Cerebellar cortex (tissue), 1 donor: ENCODE measurements at places on chromosomes 3 and 15.
A peak's percentile ranks its signal among the peaks of the same experiment; 100 is the strongest.

DNA sequence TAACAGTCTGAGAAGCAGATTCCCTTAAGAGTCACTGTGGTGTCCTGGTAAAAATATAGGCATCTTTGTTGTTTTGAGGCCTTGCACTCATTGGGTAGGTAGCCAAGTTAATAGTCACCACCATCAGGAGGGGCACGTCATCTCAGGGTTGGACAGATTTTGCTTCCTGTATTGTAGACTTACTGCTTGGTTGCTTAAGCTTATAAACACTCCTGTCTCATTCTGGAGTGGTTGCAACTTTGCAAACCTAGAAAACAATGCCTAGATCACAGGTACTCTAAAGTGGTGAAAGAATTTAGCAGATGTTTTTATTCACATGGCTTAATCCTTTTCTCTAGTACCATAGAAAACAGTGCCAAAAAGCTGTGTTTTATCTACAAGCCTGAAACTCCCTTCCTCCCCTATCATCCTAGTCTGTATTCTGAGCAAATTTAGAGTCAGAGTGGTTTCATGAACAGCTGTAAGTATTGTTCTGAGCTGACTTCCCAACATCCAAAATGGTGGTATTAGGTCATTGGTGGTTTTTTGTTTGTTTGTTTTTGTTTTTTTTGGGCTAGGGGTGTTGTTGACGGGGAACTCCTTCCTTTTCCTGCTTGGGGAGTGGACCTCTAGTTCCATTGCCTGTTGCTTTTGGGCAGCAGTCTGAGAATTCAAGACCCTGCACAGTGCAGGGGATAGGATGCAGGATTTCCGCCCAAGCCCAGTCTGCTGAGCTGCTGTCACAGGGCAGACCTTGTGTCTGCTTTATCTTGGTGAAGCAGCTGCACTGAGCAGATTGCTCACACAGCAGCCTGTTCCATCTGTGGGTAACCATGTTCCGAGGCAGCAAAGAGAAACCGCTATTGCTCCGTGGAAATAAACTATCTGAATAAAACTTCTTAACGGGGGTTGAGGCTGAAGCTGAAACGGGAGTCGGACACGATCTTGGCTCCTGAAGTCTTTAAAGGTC, 202.0 kb downstream of the AKAP13 start:
- no peak for DNase-seq

GRCh38 chr3:170420307-170420821, 1.7 kb downstream of the CLDN11 start:
- no peak for DNase-seq

- no peak for DNase-seq
These were observed 14.0 kb downstream of the CHD2 start for GRCh38 chr15:92914103-92914499.

DNA sequence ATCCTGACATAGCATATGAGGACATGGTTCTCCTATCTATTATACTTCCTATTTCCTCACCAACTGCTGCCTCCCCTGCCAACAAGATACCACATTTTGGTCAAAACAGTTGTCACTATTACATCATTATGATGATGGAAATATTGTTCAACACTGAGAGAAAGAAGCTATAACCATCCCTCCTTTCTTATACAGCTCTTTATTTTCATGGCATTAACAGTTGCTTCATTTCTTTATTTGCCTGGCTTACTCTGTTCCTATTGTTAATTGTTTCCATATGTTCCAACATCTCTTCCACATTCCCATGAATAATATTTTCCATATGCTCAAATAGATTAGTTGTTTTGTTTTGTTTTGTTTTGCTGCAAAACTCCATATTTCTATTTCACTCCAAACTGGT, 40.8 kb upstream of the FILIP1L start:
- DNase-seq: no peak

DNA sequence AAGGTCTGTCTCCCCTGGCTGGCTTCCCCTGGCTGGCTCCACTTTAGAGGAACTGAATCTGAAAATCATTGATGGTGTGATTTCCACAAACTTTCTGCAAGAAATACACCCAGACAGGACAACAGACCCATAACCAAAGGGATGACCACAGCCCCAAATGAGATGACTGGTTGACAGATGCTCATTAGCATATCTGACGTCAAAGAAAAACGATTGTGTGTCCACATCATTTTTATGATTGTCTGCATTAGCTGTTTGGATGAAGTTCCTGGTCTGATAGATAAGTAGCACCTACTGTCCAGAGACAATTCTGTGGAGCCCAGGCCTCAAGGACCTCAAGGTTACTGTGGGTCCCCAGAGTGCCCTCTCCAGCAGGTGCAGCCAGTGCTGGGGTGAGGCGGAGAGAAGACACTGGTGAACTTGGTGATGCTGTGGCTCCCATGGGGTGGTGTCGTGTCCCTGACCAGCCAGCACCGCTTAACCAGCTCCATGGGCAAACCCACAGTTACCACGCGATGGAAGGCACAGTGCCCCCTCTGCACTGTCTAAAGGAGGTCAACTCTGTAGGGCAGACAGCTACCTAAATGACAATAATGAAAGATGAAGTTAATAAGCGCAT, 127.4 kb downstream of the NSMCE3 start:
- DNase-seq: no peak

GRCh38 chr3:42666577-42666998, 13.1 kb downstream of the ZBTB47 start:
- DNase-seq: no peak

DNA sequence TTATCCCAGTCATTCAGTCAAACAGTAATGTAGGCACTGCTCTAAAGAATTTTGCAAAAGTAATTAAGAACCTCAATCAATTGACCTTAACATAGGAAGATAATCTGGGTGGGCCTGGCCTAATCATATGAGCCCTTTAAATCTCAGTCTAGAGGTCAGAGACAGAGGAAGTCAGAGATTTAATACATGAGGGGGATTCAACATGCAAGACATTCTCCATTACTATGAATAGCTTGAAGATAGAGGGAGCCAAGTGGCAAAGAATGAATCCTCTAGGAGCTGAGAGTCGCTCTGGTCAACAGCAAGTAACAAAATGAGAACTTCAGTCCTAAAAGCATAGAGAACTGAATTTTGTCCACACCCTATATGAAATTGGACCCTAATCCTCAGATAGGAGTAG, 39.0 kb upstream of the MBNL1 start:
- peak; percentile 29 for DNase-seq

GRCh38 chr3:189937302-189938127, 183.2 kb downstream of the P3H2 start:
- DNase-seq: no peak

DNA sequence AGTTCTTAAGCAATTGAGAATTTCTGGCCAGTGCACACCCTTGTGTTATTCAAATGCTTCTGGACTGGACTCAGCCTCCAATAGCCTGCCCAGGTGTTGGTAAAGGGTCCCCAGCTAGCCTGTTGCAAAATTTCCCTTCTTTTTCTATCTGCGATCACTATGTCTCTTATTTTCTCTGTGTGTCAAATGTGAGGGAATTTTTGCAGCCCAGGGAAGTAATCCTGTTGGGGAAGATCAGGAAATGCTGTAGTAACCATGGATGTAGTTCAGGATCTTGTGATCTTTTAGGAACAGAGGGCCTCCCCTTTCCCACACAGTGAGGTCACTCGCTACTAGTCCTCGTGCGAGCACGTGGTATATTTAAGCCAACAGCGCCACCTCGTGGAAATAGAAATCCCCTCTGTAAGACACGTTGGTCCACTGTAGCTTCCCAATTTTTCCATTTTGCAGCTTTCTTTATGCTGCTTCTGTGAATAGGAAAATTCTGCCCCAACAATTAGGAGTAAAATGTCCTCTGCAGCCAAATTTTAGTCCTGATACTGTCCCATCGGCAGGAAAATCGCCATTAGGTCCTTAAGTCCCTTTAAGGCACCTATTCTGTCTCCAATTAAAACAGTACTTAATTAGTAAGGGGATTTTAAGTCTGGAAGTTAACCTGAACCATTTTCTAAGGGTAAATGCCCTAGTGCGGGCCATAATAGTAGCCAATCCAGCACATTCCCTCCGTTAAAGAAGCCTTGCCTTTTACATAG, 4.0 kb upstream of the SMCO1 start:
- peak; percentile 75 for DNase-seq

- no peak for DNase-seq
These were observed 29.2 kb upstream of the MUC13 start for GRCh38 chr3:124963755-124964154.

DNA sequence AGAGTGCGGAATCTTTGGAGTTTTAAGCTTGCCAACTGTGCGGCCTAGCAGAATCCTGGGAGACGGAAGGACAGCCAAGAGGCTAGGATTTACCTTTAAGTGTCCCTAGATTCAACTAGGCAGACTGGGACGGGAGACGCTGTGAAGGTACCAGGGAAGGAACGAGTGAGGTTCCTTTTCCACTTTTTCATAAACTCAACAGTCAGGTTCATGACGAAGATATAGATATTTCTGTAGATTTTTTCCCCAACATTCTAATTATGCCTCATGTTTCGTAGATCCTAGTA, 564 bp upstream of the GABPB1 start:
- DNase-seq: no peak

GRCh38 chr3:51549311-51549710, 10.8 kb downstream of the RAD54L2 start:
- DNase-seq: no peak

DNA sequence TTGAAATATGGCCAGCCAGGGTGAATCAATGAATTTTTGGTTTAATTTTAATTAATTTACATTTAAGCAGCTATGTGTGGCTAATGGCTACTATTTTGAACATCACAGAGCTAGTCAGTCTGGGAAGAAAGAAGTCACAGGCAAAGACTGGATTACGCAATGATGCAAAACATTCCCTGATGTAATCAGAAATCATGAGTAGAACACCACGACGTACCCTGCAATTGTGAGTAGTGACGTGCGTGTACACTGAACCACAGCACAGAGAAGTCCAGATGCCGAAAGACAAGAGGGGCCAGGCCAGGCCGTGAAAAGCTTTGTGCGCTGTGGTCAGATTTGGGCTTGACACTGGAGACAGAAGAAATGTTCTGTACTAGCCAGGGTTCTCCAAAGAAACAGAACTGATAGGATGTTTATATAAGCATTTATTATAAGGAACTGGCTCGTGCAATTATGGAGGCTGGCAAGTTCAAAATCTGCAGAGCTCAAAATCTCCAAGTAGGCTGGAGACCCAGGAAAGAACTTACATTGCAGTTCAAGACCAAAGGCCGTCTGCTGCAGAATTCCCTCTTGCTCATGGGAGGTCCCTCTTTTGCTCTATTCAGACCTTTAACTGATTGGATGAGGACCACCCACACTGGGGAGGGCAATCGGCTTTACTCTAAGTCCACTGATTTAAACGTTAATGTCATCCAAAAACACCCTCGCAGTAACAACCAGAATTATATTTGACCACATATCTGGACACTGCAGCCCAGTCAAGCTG, 44.6 kb downstream of the SH3BP5 start:
- DNase-seq: no peak

GRCh38 chr3:131007782-131008181, 18.8 kb downstream of the ASTE1 start:
- DNase-seq: no peak

DNA sequence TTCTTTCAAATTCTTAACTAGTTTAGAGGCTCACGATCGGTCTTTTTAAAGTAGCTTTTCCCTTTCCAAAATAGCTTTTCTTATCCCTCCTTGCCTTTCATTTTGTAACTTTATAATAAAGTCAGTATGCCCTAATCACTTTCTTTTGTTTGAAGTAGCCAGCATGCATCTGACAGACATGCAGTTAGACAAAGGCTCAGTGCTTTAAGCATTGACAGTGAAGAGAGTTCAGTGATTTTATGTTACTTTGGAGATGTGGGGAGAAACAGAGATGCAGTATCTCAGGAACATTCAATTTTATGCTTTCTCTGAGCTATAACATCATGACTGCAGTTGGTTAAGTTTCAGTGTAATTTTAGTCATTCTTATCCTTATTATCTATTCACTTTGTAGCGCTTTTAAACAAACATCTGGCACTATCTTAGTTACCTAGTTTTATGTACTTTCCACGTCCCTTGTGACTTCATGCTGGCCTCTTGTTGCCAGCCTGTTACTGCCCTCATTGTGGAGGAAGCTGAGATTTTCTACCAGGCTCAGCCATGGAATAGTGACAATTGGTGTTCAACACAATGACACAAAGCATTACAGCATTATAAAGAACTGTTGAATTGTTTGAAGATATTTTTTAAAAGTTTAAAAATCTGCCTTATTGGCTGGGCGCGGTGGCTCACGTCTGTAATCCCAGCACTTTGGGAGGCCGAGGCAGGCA, 90.3 kb downstream of the AKAP13 start:
- no peak for DNase-seq

DNA sequence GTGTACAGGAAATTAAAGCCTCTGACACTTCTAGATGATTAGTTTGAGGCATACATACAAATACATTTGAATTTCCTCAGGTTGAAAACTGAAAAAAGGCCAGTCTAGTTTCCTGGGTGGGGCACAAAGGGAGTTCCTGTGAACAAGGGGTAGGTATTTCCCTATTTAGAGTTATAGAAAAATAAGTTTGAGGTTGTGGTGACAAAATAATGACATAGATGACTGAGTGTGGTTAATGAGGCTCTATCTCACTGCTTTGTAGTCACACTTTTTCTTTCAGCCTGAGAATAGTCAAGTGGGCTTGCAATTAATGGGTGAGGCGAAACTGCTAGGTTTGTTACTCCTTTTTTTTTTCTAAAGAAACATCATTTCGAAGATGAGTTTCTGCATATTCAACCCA, 4.3 kb downstream of the SLCO3A1 start:
- no peak for DNase-seq

GRCh38 chr3:78281381-78281780, 1241.5 kb downstream of the ROBO2 start:
- no peak for DNase-seq

DNA sequence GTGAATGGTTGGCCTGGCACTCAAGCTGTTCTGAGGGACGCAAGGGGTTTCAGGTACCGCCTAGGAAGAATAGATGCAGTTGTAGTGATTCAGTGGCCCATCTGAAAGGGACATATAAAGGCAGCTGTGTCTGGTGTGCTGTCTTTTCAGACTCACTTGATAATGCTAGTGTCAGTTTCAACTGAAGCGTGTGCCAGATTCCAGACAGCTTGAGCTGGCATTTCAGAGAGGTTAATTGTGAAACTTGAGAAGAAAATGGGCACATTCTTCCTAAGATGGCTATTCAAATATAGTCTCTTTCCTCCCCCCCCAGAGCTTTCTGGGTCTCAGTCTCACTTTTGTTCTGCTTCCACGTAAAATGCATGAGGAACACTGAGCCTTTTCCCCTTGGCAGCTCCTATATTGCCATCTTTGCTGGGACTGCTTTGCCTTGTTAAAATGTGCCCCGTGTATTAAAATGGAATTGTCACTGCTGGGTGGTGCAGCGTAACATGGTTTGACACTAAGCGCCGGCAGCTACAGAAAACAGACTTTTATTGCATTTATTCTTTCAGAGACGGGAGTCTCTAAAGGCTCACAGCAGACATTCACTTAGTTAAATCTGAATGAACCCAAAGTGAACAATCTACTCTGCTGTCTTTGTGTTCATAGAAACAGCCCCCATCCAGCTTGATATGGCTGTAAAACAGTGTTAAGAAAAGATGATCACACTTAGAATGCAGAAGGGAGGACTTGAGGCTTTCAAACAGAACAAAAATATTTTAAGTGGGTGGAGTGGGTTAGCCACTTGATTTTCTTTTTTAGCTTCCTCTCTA, 478.7 kb downstream of the RBMS3 start:
- DNase-seq: no peak

- peak; percentile 12 for DNase-seq
These were observed 4.2 kb downstream of the RHCG start for GRCh38 chr15:89492111-89492641.

GRCh38 chr3:77467702-77468625, 428.1 kb downstream of the ROBO2 start:
- DNase-seq: peak; percentile 85
